ENCODE measurements at places on chromosomes 7 and 10.

GRCh38 chr10:47147186-47147585, 152.8 kb upstream of the GDF10 start:
- no peak for DNase-seq

GRCh38 chr7:73387221-73387828, 46.3 kb upstream of the FZD9 start:
- DNase-seq, result no peak

DNA sequence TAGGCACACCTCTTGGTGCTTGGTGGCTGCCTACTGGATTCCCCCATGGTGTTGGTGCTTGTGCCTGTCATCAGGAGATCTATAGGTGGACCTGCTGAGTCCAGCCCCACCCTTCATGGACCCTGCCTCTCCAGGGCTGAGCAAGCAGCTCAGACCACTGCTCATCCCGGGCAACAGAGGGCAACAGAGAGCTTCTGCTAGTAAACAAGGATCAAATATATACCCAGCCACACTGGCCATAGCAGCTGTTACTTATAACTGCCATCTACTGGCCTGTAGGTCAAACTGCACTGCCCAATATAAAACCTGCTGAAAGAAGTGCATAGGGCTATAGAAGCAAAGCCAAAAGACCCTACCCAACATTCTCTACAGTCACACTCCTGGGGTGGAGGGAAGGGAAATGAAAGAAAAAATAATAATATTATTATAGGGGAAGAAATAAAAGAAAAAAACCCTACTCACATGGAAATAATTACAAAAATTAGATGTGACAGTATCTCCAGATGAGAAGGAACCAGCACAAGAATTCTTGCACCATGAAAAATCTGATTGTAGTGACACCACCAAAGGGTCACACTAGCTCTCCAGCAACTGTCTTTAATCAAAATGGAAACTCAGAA, 54.9 kb upstream of the ZNF800 start:
- DNase-seq, result peak; percentile 52

DNA sequence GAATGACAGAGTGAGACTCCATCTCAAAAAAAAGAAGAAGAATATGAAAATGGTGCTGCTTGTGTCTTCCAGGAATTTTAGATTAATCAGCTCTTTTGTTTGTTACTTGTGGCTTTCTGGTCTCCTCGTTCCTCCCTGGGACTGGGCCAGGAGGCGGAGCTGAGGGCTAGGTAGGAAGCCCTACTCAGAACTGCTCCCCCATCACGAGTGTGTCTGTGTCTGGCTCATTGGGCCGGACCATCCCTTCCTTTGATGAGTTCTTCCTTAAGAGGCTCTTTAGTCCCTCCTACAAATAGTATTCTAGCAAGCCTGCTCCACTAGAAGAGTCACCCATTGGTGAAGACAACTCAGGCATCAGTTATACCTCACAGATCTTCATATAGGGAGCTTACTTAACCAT, 56.8 kb upstream of the YAE1 start:
- no peak for DNase-seq

DNA sequence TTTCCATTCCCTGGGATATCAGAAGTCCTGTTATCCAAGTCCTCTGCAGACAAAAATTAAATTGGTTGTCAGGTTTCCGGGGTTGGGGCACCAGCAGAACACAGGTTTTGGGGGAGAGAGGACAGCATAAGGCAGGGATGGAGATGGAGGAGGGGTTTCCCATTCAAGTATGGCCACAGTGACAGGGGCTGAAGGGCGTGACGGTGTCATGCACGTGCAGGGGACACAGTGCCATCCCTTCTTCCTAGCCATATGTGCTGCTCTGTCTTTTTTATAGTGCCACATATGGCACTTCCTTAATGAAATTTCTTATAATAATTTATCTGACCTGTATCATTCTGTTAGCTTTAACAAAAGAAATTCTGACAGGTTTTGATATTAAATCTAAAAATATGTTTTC, 259.2 kb downstream of the PTEN start:
- DNase-seq, result no peak

GRCh38 chr10:29408847-29409240, 120.0 kb downstream of the LYZL1 start:
- DNase-seq, result no peak

- no peak for DNase-seq
Measured at GRCh38 chr10:52818019-52818418, 45.4 kb upstream of the MBL2 start.

GRCh38 chr10:127853868-127854768, 38.6 kb downstream of the CLRN3 start:
- DNase-seq, result peak; percentile 61

GRCh38 chr10:5840314-5841307, 27.4 kb upstream of the GDI2 start:
- no peak for DNase-seq

GRCh38 chr7:80967917-80968297, 49.1 kb upstream of the SEMA3C start:
- DNase-seq, result no peak

- no peak for DNase-seq
Measured at GRCh38 chr7:155233311-155234157, 64.1 kb upstream of the INSIG1 start.

- DNase-seq, result no peak
Measured at GRCh38 chr10:16728266-16728665, 89.0 kb downstream of the RSU1 start.

DNA sequence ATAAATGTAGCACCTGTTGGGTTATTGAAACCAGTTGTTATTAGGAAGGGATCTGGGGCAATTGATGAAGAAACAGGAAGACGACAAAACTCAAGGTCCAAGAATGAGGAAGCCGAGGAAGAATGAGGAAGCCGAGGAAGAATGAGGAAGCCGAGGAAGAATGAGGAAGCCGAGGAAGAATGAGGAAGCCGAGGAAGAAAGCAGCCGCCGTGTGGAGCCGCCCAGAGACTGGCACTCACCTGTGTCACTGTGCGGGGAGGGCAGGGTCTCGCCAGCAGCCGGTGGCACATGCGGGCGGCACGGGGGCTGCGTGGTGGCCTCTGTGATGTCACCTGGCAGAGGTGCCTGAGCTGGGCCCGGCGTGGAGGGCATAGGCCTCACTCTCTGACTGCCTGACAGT, 71.1 kb upstream of the CFAP46 start:
- no peak for DNase-seq

DNA sequence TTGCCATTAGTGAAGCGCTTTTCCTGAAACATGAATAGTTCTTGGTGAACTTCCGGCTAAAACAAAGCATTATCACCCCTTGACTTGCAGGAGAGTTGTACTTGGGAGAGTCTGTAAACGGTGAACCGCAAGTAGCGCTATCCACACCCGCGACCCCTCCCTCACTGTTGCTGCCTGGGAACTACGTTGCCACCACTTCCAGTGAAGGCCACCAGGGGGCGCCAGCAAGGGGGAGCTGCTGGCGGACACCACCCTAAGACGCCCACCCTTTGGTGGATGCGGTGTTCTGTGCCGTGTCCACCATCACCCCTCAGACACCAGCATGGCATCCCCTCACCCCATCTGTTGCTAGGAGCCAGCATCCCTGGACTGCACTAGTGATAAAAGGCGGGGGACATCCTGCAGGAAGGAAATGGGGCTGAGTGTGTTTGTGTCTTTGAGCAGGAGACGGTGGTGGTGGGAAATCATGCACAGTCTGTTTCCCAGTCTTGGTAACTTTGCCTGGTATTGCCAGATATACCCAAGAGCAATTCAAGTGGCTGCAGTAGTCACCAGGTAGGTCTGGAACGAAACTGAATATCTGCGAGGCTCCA, 298.2 kb downstream of the FRMD4A start:
- DNase-seq, result peak; percentile 67

GRCh38 chr7:52838981-52839411, 196.4 kb upstream of the POM121L12 start:
- no peak for DNase-seq

GRCh38 chr7:74223711-74224510, 14.1 kb downstream of the LAT2 start:
- no peak for DNase-seq

DNA sequence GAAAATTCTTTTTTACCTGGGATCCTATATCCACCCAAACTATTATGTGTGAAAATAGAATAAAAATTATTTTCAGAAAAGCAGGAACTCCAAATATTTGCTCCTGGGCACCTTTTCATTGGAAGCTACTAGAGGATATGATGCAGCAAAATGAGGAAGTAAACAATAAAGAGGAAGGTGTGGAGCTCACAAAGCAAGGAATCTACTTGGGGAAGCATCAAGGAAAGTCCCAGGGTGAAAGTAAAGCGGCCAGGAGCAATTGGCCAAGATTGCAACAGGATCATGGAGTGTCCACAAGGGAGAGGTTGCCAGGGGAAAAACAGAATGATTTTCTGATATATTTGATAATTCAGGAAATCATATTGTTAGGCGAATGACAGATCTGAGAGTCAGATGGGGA, 80.8 kb downstream of the CARD11 start:
- no peak for DNase-seq

GRCh38 chr10:121288011-121288410, 310.2 kb downstream of the FGFR2 start:
- DNase-seq, result no peak

GRCh38 chr7:117247809-117248208, 75.0 kb downstream of the WNT2 start:
- no peak for DNase-seq

- no peak for DNase-seq
Measured at GRCh38 chr10:59724098-59724938, 14.7 kb upstream of the SLC16A9 start.

DNA sequence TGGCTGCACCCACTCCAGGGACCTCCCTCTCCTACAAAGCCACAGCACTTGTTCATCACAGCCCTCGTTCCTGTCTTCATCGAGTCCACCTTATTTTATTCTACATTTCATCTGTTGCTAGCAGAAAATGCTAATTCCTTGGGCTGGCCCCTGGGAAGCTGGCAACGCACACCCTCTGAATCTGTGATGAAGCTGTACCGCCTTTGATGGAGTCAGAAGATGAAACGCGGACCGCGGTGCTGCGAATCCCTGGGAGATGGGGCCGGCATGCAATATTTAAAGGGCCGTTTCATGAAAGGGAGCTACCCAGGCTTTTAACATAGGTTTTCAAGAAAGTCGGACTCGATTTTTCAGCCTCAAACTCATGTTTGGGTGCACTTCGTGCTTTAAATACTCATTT, 88.5 kb downstream of the NPTX2 start:
- DNase-seq, result no peak

DNA sequence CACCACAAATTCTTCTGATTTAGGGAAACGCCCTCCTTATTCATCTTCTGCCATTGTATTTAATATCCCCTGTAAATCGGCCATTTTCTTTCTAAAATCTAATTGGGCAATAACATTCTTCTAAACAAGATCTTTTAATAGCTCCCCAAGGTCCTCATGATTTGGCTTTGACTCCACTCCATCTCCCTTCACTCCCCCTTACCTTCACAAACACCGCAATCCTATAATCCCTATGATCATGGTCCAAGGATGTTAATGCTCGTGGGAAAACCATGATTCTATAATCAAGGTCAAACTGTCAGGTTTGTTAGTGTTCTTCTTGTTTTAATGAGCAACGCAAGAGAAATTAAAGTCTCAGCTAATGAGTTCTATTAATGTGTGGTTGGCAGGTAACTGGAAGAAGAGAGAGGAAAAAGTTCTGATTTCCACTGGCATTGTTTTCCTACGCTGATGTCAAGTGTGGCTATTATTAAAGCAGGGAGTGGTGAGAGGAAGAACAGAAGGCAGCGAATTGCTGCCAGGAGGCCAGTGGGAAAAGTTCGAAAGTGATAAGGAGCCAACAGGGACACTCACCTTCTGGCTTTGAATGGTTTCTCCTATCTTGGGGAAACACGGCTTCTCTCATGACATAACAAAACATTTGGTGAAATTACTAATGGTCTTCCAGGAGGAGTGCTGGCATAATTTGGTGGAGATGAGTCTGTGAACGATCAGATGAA, 28.1 kb downstream of the LRRC72 start:
- DNase-seq, result no peak

GRCh38 chr7:81478664-81479063, 291.2 kb downstream of the HGF start:
- DNase-seq, result no peak

DNA sequence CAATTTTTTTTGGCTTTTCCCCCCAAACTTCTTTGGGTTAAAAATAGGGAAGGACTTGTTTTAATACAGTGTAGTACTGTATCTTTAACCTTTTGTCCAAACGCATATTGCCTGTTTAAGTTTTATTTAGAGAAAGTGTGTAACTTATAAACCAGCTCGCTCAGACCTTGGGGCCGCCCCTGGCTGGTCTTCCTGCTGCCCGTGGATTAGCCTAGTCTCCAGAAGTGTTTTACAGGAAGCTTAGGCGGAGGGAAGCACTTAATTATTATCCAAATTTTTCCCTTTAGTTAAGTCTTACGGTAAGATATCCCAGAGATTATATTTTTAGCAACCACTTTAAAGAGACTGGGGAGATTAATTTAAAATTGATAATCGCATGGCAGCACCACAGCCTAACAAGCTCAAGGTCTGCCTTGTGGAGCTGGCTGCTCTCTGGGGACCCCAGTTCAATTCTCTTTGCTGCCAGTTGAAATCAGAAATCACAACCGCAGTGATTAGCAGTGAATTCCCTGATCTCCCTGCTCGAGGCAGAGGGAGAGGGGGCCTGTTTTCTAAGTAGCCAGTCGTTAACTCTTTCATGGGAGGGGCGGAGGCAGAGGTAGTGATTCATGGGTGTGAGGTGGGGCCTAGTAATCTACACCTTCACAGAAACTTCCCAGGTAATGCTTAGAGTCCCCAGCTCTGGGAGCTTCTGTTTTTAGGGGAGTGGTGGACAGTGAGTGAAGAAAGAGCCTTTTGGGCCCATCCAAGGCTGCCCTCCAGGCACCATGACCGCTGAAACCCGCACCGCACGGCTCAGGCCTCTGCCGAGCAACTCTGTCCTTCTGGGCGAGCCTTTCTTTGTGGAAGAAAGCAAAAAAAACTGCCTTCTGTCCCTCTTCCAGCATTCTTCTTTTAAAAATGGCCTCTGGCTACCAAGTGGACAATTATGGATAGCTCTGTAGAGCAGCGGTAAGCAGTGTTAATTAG, 548.7 kb upstream of the GALNT17 start:
- DNase-seq, result no peak

- no peak for DNase-seq
Measured at GRCh38 chr7:141537906-141538305, 13.3 kb upstream of the AGK start.

GRCh38 chr10:58048936-58049335, 218.8 kb downstream of the IPMK start:
- DNase-seq, result no peak

DNA sequence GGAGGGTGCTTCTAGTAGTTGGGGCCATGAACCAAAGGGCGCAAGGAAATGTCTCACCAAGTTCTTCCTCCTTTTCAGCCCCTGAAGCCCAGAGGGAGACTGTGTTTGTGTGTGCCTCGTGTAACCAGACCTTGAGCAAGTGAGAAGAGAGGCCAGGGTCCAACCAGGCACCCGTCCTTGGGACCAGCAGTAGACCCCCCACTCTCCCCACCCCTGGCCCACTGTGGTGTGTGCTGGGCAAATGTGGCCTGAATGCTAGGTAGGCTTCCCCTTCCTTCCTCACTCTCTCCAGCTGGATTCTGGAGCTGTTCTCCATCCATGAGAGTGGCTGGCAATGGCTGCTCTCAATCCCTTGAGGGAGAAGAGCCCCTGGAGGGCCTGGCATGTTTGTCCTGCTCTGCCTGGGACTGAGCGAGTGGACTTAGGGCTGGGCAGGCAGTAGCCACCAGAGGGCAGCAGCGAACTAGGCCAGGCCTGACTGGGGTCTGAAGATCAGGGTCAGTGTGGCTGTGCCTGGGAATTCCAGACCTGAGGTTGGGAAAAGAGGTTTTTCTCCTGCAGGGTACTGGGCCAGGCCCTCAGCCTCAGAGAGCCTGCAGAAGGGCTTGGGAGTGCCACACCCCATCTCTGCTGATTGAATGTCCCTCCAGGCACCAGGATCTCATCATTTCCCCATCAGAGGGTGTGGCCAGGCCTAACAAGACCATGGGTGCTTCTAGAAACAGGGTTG, 12.5 kb downstream of the SFRP5 start:
- peak; percentile 69 for DNase-seq

Data from activated naive CD4-positive, alpha-beta T cell treated with anti-CD3 and anti-CD28 coated beads for 36 hours (primary cell).